Activated CD8-positive, alpha-beta T cell treated with anti-CD3 and anti-CD28 coated beads for 36 hours (primary cell): ENCODE measurements at places on chromosomes 7 and 10.

DNA sequence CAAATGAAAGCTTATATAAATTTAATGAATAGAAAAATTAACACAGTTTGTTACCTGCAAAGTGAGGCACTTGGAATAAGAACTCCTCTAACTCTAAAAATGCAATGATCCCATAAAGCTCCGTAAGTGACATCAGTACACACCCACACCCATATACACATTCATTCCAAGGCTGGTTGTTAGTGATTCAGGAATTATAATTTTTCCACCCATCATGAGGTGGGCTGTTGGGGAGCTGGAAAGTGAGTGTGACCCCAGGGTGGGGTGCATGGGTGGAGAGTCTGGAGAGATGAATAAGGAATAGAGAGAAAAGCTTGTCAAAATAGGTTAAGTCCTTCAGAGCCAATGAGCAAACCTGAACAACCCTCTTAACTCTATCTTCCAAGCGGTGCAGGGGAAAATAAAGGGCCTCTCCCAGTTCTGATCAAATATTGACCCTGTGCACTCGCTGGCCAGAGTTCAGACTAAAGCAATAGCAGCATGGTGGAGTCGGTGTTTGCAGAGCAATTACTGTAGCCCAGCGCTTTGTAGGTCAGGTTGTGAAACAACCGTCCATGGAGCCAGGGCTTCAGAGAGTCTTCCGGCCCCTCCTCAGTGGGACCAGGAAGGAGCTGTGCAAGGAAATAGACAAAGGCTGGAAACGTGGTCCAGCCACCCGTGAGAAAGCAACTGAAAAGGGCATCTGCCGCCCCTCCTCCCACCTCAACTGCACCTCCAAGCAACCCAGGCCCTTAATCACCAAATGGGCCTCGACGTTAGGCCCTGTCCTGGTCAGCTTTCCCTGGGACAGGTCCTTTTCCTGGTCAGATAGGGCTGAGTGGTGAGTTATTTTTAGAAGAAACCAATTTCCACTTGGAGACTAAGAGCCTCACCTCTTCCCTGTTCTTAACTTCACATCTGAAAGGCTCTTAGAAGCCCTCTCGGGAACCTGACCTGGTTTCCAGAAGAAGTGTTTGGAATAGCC, 61.2 kb downstream of the SH3PXD2A start:
- DNase-seq: no peak

DNA sequence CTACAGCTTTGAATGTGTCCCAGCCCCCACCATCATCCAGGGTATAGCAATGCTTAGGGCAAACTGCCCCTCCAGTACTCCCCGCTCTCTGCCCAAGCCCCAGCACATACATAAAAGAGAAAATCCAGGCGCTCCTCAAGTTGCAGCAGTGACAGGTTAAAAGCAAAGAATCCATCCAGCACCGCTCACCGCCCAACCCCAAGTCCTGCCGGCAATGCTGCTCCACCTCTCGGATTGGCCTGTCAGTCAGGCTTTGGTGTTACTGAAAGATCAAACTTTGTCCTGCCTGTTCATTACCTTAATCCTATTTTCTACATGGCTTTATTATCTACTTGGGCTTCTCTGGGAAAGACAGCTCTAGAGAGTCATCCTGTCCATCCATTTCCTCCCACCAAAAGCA, 31.9 kb downstream of the DPCD start:
- DNase-seq: no peak

- DNase-seq: peak; percentile 82
Measured at GRCh38 chr7:2477447-2478398, 1.5 kb upstream of the GRIFIN start.

GRCh38 chr7:72213769-72214168, 198.4 kb downstream of the CALN1 start:
- no peak for DNase-seq

GRCh38 chr10:77892021-77892739, 34.4 kb downstream of the DLG5 start:
- DNase-seq: no peak

DNA sequence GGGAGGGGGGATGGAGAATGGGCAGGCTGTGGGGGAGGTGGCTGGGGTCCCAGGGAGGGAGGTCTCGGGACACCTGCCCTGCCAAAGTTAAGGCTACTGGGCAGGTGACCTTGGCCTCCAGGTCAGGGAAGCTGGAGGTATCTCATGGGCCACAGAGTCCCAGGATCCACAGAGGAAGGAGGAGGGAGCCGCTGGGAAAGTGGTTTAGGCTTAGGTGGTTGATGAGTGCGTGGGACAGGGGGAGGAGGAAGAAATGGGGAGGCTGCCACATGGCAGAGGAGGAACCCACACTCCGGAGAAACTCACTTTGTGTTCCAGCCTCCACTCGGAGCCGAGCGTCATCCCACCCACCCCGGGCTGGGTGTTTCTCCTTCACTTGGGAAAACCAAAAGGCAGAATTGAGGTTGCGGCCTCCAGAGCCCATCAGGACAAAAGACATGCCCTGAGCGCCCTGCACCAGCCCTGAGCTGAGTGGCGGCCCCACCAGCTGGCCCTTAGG, 46.1 kb downstream of the ASB13 start:
- DNase-seq: no peak

- no peak for DNase-seq
Measured at GRCh38 chr7:140033036-140033435, 29.7 kb downstream of the PARP12 start.

DNA sequence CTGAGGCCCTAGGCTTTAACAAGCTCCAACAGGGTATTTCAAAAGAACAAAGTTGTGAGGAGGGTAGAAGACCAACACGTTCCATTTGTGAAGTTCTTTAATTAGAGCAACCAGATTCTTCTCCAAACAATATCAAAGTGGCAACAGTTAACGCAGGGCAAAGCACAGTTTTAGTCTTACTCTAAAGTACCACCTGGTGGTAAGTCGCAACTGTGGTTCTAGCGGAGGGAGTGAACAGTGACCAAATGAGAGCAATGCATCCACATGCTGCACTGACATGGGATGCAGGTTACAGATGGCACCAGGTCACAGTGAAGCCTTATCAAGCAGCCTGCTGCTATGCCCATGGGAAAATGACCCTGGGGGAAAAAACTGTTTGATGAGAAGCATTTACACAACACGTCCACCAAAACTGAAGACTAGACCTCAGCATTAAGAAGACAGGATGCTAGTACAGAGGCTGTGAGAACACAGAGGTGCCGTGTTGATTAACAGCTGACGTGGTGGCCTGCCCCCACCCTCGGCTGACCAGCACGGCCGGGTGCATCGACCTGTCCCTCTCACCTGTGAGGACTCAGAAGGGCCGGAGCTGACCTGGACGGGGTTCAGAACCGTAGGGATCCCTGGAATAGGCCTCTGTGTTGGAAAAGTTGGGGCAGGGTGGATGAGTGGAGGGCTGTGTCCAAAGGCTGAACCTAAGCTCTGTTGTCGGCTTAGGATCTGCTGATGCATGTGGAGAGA, 211.2 kb downstream of the GLI3 start:
- DNase-seq: no peak

GRCh38 chr7:80216996-80217842, 82.6 kb downstream of the GNAI1 start:
- DNase-seq: no peak

GRCh38 chr7:85474234-85474633, 287.4 kb upstream of the SEMA3D start:
- no peak for DNase-seq

- DNase-seq: no peak
Measured at GRCh38 chr7:1881946-1882345, 211.9 kb downstream of the ELFN1 start.

GRCh38 chr7:53470336-53470970, 435.0 kb downstream of the POM121L12 start:
- no peak for DNase-seq

DNA sequence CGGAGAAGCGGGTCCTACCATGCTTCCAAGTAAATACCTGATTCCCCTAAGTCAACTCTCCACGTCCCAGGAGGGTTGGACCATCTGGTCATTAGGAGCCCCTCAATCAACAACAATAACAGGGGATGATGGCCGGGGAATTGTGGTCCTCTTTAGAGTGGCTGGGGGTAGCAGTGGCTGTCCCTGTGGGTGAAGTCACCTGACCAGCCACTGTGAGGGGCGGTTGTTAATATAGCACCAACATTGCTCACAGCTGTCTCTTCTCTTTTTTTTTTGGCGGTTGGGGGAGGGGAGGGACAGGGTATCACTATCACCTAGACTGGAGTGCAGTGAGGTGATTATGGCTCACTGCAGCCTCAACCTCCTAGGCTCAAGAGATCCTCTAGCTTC, 67.9 kb downstream of the SPDYE5 start:
- no peak for DNase-seq

DNA sequence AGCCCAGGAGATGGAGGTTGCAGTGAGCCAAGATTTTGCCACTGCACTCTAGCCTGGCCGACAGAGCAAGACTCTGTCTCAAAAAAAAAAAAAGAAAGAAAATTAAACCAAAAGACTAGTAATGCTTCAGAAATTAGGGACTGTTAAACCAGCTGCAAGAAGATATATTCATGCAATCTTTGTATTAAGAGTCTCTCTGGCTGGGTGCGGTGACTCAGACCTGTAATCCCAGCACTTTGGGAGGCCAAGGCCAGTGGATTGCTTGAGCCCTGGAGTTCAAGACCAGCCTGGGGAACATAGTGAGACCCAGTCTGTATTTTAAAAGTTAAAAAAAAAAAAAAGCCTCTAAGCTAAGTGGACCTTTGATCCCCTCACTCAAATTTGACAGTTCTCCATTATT, 2.5 kb upstream of the HNRNPF start:
- no peak for DNase-seq

GRCh38 chr7:124724507-124725192, 40.9 kb downstream of the GPR37 start:
- DNase-seq: no peak

DNA sequence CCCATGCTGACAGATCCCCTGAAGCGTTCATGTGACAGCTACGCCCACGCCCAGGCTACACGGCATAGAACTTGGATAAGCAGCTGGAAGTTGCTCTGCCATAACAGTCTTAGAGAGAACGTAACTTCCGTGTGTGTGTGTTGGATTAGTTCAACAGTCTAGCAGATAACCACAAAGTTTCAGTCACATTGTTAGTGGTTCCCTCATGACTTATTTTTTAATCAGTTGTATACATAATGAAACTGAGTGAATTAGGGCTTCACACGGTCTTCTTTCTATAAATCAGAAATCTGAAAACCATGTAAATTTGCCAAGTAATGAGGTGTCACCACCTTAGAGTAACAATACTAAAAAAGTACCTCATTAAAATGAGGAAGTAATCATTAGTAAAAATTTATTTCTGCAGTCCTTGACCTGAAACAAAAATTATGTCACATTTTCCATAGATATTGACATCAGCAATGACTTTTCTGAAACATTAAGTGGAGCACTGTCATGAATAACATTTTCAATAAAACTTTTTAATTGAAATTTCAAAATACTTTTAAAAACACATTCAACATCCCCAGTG, 21.7 kb upstream of the MACC1 start:
- DNase-seq: peak; percentile 33

GRCh38 chr10:6586501-6586900, 6.4 kb upstream of the PRKCQ start:
- DNase-seq: peak; percentile 72

GRCh38 chr7:43104874-43105520, 7.5 kb upstream of the HECW1 start:
- DNase-seq: no peak

GRCh38 chr7:47579458-47579857, 2.5 kb downstream of the TNS3 start:
- no peak for DNase-seq

DNA sequence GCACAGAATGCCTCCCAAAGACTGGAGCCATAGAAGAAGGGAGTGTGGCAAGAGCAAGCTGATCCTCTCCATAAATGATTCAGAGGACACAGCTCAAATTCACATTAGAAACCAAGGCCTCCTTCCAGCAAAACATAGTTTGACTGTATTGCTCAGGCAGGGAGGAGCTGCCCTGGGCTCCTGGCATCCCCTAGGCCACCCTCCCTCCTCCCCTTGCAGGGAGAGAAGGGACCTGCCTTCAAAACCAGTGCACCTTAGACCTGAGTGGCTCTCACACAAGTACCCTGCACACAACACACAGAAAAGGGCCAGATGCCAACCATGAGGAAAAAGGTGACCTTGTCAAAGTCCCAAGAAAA, 64.7 kb downstream of the CREB3L2 start:
- DNase-seq: no peak

GRCh38 chr10:95282107-95282506, 8.7 kb downstream of the PDLIM1 start:
- DNase-seq: no peak

- no peak for DNase-seq
Measured at GRCh38 chr10:16316733-16317390, 119.9 kb upstream of the PTER start.

GRCh38 chr7:138768241-138768640, 29.6 kb upstream of the TMEM213 start:
- no peak for DNase-seq

DNA sequence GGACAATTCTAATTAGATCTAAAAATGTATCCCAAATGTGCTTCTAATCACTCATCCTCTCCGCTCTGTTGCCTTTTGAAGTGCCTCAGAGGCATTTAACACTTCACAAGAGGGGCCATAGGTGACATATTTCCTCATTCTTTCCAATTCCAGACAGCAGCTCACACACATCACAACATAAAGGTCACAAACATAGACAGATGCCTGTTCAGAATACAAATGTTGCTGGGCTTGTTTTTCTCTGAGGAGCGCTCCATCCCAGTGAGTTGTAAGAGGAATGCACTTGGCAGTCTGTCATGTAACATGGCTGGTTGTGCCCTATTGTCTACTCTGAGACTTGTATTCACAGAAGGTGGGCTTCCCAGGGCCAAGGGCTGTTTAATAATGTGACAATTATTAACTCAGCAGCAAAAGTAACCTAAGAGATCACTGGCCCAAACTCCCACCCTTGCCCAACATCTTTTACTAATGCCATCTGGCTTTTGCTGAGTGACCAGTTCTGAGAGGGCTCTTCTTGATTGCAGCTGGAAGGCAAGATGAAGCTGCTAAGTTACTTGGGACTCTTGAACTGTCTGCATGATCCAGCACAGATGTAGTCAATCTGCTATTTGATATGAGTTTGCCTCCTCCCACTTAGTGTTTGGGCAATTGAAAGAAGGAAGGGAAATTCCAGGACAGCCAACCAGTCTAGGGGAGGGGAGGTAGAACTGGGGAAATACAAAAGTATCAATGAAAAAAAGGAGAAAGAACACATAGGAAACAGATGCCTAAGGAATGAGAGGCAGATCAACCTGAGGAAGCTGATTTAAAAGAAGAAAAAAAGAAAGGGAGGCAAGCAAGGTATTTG, 13.6 kb downstream of the PON2 start:
- no peak for DNase-seq

DNA sequence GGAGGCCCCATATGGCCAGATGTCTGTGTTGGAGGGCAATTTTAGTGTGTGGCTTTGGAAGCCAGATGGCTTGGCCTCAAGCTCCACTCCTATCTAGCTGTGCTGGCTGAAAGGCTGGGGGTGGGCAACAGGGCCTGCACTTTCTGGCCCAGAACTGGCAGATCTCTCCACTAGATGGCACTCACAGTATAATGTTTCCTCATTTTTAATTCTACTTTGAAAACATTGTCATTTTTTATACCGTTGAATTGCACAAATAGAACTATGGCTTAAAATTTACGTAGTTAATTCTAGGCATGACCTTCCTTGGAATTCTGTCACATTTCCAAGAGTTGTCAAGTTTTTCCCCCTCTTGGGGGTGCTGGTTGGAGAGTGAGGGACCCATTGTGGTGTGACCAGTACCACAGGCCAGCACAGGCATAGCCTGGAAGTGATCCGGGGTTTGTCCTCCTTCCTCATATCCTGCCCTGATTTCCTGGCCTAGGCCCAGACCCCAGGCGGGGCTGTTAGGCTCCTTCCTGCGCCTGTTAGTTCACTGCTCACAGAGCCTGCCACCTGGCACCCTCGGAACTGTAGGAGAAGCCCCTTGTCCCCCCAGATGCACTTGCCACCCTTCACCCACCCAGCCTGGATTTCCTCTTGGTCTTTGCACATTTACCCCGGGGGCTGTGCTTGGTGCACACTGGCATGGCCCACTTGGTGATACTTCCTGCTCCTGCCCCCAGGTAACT, 52.8 kb downstream of the ARHGAP22 start:
- DNase-seq: peak; percentile 54
